Activated CD4-positive, alpha-beta T cell treated with anti-CD3 and anti-CD28 coated beads, Interleukin-2, amount 10 ng/mL, durations not matched to agents 7 days and 5 days (primary cell): ENCODE measurements at places on chromosomes 1 and 21. TPM values are rescaled to one million over a fixed set of nuclear protein-coding genes. Genes with fewer than 3 reads are reported as not detected.

Gene GPR25
- not detected for total RNA-seq

- no peak for DNase-seq
Measured at GRCh38 chr21:26572702-26573381, at the start of gene CYYR1. TSS of gene CYYR1 (minus strand) at chr21:26573286. CDS start at chr21:26572940, 346 bp downstream.

DNA sequence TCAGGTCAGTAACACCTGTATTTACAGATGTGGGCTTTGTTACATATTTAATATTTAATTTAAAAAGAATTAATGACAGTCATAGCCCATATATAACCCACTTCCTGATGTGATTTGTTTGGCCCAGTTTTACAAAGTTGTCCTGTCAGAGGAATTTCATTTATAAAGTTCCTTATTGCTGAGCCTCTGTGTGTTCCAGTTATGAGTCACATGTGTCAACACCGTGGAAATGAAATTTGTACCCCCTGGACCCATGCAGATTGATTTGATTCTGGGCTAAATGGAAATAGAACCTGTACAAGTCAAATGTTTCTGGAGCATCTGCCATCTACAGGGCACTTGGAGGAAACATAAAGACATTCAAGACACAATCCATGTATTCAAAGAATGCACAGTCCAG is 149.2 kb downstream of the CACNA1E start:
- no peak for DNase-seq

DNA sequence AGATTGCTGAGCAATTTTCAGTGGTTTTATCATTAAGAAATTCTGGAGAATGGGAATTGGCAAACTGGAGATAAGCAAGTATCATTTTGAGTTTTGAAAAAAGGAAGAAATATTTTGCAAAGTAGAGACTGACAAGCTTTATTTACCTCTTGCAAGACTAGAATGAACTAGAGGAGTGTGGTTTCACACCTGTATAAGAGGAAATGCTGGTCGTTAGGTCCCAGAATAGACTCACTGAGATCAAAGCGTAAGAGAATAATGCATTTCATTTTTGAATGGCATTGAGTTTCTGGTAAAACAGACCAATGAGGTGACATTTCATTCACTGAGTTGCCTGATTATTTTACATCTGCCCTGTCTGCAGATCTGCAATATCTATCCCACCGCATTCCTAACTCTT is 308.1 kb downstream of the ADGRL2 start:
- no peak for DNase-seq

DNA sequence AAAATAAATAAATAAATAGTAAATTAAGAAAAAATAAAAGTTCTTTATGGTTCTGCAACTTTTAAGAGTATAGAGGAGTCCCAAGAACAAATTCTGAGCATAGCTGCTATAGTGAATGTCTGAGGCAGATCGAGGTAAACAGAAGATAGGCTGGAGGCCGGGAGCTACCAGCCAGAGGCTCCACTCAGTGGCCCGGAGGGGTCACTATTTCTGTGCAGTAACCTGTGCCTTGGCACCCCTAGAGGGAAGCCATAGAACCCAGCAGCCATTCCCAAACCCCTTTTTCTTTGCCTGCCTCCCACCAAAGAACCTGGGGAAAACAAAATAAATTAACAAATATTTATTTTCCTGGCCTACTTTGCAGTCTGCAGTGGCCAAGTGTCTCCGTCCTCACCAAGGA is 38.4 kb upstream of the HEATR1 start:
- no peak for DNase-seq

DNA sequence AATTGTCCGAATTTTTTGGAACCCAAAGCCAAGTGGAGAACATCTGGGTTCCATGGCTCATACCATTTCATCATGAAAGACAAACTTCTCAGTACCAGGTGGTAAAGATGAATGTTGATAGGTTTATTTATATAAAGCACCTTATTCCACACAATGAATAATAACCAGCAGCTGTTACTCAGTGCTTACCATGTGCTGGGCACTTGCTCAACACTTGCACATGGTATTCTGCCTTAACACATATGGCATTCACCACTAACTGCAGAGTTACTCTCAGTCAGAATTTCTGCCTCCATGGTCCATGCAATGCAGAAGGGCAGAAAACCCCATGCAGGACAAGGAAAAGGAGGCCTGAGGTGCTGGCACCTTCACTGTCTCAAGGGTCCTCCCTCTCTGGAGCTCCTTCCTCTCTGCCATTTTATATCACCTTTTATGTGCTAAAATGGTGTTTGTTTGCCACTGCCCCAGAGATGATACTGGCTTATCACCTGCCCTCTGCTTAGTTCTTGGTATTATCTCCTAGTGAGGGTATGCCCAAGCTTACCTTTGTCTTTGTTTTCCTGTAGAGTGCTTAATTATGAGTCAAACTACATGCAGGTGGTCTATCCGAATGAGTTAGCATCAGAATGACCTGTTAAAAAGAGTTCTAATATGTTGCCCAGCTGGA is 76.7 kb upstream of the ZNF326 start:
- DNase-seq, result no peak

- DNase-seq, result no peak
Measured at GRCh38 chr1:210125143-210125542, 107.5 kb upstream of the SERTAD4 start.

DNA sequence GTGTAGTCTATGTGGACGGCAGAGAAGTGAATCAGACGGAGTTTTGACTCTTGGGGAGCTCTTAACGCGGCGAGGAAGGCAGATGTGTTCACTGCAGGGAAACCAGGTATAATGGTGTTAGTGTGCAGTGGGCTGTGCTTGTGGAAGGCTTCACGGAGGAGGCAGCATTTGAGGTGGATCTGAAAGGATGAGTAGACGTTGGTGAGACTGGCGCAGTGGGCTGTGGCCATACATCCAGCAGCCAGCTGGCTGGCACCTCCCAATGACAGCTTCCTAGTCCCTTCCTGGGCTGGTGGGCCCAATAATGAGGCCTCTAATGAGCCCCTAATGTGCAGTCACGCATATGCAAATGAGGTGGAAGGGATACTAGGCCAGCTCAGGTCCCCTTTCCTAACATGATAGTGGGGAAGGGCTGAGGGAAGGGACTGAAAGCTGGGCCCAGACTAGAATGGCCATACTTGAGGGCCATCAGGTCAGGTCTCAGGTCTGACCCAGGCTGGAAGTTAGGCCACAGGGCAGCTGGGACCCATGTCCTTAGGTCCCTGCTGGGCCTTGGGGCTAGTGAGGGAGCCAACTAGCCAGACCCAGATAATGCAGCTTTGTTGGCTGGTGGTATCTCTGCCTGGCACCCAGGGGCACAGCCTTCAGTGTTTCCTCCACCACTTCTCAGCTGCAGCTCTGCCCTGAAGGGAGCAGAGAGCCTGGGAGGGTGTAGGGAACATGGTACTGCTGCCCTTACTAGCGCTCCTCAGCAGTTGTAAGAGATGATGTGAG is 3.8 kb downstream of the MAP7D1 start:
- DNase-seq, result no peak

- DNase-seq, result no peak
Measured at GRCh38 chr1:198106011-198106410, 50.8 kb upstream of the NEK7 start.

GRCh38 chr1:198483645-198484044 is 56.8 kb downstream of the ATP6V1G3 start:
- DNase-seq, result no peak

DNA sequence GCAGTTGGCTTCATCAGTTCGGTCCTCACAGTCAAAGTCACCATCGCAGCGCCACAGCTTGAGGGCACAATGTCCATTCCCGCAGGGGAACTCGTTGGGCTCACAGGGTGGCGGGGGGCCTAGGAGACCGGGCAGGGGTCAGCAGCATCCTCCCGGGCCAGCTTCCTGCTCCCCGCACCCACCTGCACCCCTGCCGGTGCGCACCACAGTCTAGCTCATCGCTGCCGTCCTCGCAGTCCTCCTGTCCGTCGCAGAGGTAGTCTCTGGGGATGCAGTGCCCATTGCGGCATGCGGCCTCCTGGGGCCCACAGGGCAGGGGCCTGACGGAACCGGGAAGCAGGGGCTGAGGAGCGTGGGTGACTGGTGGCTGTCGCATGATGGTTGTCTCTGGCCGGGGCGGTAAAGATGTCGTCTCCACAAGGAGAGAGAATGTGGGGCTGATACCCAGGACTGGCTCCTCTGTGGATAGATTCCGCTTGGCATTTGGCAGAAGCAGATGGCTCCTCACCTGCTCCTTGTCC is 49.8 kb downstream of the HSPG2 start:
- no peak for DNase-seq

Gene SPRR2A
- not detected for total RNA-seq

DNA sequence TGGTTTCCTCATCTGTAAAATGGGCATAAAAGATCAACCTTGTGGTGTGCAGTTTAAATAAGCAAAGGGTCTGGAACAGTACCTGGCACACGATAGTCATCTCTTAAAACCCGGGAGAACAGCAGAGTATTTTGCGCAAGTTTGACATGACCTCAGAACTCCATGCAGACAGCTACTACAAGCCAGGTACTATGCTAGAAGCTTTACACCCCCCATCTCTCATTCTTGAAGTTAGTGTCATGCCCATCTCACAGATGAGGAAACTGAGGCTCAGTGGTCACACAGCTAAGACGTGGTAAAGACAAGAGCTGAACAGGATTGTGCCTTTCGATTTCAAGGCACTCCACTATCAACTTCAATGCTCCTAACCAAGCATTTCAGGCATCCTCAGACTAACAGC is 78.7 kb downstream of the CAPZB start:
- no peak for DNase-seq

DNA sequence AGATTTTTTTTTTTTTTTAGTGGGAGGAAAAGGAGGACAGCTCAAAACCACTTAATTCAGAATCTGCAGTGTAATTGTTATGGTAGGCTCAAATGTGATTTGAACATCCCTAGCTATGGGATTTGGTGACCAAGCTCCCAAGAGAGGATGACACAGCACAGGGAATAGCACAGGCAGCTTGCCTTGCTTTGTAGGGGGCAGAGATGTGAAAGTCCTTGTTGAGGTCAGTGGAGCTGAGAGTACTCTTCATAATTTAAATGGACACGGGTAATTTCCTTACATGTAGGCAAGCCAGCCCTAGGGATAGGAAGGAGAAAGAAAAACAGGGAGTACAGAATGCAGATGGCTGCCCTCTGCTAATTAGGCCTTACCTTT is 3.2 kb upstream of the UCK2 start:
- no peak for DNase-seq

DNA sequence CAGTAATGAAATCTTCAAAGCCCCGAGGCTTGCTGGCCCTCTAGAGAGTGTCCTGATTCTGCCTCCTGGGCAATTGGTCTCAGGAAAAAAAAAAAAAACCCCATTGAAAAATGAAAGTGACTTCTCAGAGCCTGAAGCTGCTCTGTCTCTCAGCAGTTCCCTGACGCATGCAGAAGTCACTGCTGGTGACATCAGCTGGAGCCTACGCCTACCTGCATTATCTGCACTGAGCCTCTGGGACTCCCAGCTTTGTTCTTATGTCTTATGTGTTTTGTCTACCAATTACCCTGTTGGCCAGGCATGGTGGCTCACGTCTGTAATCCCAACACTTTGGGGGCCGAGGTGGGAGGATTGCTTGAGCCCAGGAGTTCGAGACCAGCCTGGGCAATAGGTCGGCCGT is 10.1 kb upstream of the SLC25A33 start:
- DNase-seq, result no peak
